Progenitor cell of endocrine pancreas (in vitro differentiated cells): ENCODE measurements at places on chromosomes 11 and 22.

- DNase-seq, result no peak
Measured at GRCh38 chr11:57124505-57124904, 57.2 kb upstream of the LRRC55 start.

DNA sequence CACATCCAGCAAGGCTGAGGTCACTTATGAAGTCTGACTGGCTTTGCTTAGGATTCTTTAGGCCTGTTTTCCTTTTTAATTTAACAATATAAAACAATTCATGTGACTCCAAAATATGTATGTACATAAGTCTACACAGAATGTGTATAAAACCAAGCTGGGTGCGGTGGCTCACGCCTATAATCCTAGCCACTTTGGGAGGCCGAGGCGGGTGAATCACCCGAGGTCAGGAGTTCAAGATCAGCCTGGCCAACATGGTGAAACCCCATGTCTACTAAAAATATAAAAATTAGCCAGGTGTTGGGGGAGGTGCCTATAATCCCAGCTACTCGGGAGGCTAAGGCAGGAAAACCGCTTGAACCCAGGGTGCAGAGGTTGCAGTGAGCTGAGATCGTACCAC lies 83.1 kb downstream of the SHANK2 start:
- DNase-seq, result no peak

- DNase-seq, result no peak
Measured at GRCh38 chr11:14203321-14203720, 155.7 kb downstream of the RRAS2 start.

- DNase-seq, result no peak
Measured at GRCh38 chr11:44997566-44997965, 46.9 kb upstream of the TP53I11 start.

- no peak for DNase-seq
Measured at GRCh38 chr11:12056119-12056518, 47.7 kb upstream of the DKK3 start.

GRCh38 chr11:126808836-126809235 lies 191.7 kb downstream of the KIRREL3 start:
- no peak for DNase-seq

DNA sequence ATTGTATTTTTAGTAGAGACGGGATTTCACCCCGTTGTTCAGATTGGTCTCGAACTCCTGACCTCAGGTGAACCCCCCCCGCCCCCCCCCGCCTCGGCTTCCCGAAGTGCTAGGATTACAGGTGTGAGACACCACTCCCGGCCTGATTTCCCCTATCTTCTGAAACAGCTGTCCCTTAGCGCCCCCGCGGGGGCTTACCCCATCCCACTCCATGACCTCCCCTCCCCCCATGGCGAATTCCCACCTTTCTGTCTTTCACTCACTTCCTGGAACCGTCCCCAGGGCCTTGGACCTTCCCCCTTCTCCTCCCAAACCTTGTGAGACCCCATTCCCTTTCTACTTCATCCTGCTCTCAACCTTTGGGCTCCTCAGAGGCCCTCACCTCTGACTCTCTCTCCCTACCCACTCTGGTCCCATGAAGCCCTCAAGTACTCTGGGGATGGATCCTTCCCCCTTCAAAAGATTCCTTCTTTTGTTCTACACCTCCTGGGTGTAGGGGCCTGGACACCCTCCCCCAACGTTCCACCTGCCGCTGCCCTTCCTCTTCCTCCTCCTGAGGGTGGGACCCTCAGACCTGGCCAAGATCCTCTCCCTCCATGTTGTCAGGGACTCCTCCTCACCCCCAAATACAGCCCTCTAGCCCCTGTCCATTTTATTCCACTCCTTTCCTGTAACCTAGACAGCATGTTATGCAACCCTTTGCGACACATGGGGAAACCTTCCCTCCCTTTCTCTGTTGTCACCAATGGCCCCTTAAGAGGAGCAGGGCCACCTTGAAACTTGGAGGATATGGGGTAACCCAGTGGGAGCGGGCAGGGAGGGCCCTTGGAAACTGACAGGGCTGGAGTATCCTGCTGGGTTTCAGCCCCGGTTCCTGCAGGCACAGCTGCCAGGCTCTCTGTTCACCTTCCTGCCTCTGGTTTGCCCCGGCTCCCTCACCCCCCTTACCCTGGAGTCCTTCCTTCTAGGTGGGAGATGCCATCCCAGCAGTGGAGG lies 1.1 kb downstream of the PRDX5 start:
- DNase-seq, result no peak

DNA sequence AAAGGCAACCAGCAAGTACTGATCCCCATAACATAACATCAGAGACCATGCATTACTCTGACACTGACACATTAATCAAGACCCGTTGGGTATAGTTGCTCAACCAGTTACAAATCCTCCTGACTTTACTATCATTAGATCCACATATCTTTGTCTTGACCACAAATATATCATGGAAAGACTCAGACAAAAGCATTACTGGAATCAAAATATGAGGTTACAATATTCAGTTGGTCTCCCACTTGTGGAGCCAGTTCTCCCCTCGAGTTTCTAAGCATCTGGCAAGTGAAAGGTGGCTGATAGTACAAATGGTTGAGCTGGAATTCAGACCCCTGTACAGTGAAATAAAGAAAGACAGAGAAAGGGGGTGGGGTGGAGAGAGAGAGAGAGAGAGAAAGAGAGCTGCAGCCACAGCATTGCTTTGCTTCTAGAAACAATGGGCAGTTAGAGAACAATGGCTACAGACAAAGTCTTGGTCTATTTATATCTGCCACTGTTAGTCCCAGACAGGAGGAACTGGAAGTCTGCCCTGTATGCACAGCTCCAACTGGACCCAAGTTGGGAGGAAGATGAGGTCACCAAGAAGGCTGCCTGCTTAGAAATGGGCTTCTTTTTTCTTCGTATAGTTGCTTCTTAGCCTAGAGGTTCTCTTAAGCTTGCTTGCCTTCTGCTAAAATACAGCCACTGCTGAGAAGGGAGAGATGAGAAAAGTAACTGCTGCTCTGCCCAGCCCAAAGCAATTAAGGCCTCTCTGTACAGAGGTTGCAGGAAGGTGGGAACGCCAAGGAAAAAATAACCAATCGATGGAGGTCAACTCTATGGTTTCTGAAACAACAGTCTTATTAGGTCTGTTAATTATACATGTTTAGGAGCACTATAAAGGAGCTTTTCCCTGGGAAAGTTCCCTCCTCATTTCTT lies 85.5 kb downstream of the ETS1 start:
- no peak for DNase-seq
